ENCODE measurements at places on chromosomes 13 and 19.

DNA sequence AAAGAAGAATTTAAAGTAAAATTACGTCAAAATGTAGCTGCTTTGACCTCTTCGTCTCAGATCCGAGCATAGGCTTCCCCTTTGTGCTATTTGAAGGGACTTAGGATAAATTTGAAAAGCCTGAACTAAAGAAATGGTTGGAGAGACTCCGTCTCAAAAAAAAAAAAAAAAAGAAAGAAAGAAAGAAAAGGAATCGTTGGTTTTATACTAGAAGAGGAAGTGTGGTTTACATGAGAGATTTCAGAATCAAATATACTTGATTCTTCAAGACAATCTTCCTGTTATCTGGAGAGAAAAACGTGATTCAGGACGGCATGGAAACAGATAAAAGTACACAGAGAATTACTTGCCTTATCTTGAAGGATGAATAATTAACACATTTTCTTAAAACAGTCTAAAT, 474 bp upstream of the ZNF780B start:
- no peak for DNase-seq

DNA sequence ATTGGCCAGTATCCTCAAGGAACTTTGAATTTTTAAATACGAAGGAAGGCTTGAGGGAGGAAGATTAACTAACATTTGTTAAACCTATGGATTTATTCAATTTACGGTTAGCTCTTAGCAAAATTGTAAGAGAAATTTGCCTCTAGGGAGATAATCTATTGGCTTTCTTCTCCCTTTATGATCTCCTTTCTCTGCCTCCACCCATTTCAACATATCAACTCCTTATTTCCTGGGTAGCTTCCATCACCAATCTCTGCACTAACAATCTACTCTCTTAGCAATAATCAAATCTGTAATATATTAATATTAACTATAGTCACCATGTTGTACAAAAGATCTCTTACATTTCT, 233.9 kb upstream of the CSNK1A1L start:
- DNase-seq: no peak

GRCh38 chr19:4338441-4339355, at the start of gene STAP2:
Gene STAP2 (minus strand): TSS chr19:4338827. CDS start chr19:4338753, 74 bp downstream.
- no peak for DNase-seq

DNA sequence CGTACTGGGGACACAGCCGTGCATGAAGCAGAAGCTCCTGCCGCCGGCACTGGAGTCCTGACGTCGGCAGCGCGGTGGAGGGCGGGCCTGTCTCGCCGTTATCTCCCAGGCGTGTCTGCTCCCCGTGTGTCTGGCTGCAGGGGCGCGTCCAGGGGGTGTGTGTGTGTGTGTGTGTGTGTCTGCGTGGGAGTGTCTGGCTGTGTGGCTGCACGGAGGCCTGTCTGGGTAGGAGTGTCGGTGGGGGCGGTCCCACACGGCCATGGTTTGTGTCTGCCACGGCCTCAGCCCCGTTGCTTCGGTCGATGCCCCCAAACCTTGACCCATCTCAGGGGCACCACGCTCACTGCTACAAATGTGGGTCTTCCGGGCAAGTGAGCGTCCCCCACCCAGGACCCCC, 18.3 kb downstream of the ARID3A start:
- DNase-seq: no peak

Measured in esophagus squamous epithelium (tissue), 5 donors.